ENCODE measurements at places on chromosomes 7 and 10.

DNA sequence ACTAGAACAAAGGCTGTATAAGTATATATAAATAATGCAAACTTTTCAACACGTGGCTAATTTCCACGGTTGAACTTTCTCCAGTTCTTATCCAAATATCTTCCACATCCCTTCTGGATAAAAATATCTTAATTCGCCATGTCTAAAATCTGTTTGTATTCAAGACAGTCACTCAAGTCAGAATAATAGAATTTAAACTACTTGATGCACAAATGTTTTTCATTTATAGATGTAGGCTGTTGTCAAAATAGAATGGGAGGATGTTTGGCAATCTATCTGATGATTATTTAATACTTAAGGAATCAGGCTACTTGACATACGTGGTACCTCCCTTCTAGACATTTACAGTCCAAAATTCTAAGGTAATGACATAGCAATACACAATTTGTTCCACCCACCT lies 204.3 kb downstream of the TWIST1 start:
- DNase-seq = no peak

GRCh38 chr10:13945390-13946208 lies 358.8 kb downstream of the PRPF18 start:
- DNase-seq = no peak

DNA sequence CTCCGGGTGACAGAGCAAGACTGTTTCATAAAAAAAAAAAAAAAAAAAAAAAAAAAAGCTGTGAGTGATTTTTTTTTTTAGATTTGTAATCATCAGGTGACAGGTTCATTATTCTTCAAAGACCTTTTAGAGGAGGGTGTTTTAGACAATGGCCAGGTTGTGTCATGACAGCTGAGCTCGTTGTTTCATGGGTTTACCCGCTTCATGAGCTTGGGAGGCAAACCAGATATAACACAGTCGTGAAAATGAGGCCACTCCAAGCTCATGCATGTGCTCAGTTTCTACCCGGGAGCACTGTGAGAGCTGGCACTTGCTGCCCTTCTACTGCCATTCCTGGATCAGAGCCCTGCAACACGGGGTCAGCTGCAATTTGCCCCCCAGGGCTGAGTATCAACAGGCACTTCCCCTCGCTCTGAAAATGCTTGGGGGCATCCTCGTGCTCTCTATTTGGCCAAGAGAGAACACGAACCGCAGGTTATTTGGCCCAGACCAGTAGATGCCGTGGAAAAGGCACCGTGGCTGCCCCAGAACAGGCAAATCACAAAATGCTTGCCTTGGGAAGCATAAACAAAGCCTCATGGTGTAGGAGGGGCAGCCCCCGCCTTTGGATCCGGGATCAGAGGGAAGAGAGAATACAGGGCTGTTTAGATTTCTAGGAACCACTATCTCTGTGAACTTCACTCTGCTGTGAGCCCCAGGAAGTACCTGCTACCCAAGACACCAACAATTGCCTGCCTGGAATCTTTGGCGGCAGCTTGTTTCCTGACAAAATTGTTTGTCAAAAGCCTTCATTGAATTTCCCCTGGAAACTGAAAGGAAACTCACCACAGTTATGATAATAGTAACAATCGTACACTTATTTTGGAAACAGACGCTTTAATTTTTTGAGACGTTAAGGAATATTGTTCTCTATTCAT lies 371.0 kb downstream of the FRMD4A start:
- no peak for DNase-seq

DNA sequence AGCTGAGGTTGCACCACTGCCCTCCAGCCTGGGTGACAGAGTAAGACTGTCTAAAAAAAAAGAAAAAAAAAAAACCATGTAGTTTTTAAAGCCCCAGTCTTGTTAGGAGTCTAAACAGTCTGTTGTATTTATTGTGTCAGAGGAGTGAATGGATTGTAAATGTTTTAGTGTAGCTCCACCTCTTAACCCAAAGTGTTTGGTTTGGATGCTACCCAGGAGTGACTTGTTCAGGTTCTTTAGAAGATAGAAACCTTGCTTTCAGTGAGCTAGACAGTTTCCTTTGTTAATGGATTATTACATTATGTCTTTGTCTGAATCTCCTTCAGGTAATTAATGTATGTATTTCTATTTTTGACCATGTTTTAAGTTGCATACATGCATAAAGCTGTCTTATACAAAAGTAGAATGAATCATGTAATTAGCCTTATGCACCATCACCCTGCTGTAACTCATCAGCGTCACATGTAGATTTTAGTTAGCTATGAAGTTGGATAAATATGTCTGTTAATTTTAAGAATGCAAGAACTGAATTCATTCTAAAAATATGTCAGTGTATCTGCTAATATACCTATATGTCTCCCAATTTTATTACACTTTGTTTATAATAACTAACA lies 97.7 kb downstream of the TAF3 start:
- no peak for DNase-seq

- no peak for DNase-seq
Observed at GRCh38 chr10:49001870-49002672, 62.4 kb upstream of the LRRC18 start.

DNA sequence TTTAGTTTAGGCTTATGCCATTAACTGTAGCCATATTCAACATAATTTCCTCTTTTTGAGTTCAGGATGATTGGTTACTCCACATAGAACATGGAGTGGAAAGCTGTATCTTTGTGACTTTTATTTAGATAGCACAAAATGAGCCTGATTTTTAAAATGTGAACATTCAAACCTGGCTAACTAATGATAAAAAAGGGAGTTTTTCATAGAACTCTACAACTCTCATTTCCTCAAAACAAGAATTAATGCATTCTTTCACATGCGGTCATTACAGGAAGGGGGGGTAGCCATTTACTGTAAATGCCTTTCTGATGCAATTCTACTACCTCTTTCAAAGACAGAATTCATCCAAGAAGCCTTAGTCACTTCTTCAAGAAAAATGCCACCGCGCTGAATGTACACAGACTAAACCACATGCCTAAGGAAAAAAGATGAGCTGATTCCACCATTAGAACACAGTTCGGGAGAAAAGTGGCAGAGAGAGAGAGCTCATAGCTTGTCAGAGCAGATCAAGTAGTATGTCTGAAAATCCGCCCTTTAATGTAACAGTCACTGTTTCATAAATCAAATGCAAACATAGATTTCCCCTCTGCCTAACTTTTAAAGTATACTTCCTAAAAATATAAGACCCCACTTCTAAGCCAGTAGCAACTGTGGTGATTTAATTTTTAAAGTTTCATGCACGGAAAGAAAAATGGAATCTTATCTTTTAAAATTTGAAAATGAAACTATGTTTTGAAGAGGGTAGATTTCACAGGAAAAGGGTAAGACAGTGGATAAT lies 226.4 kb upstream of the KLF14 start:
- DNase-seq = peak; percentile 10

DNA sequence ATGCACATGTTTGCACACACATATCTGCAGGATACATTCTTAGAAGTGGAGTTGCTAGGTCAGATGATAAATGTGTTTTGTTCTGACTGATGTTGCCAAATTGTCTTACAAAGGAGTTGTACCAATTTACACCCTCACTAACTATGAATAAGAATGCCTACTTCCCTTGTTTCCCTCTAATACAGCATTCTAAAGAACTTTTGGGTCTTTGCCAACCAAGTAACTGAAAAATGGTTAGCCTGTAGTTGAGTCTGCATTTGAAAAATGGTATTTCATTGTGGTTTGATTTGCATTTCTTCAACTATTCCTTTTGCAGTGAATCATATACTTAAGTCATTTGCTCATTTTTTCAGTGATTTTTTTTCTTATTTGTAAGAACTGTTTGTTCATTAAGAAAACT lies 48.4 kb downstream of the TMEM26 start:
- no peak for DNase-seq

DNA sequence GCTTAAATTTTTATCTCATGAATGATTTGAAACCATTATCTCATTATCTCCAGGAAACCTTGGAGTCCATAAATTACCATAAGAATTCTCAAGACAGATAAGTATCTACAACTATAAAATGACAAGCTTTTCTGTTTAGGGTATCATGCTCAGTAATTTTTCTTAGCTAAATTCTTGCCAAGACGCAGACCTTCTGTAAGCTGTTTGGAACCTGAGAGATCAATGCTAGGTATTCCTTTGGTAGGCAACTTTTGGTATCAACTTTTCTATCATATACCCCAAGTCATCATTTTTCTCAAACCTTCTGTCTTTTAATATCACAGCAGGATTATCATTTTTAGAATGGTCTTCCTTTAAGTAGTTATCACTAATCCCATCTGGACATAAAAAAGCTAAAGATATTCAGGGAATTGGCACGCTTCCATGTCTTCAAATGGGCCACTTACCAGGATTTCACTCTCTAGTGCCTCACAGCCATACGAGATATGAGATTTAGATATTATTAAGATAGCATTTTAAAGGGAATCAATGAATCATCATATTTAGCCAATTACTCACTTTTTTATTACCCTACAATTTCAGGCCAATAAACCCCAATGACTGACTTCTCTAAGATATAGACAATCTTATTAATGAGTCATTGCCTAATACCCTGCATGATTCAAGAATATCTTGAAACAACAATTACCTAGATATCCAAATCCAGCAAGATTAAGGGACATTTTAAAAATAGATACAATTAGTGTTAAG lies 544.1 kb downstream of the HTR7 start:
- DNase-seq = no peak

DNA sequence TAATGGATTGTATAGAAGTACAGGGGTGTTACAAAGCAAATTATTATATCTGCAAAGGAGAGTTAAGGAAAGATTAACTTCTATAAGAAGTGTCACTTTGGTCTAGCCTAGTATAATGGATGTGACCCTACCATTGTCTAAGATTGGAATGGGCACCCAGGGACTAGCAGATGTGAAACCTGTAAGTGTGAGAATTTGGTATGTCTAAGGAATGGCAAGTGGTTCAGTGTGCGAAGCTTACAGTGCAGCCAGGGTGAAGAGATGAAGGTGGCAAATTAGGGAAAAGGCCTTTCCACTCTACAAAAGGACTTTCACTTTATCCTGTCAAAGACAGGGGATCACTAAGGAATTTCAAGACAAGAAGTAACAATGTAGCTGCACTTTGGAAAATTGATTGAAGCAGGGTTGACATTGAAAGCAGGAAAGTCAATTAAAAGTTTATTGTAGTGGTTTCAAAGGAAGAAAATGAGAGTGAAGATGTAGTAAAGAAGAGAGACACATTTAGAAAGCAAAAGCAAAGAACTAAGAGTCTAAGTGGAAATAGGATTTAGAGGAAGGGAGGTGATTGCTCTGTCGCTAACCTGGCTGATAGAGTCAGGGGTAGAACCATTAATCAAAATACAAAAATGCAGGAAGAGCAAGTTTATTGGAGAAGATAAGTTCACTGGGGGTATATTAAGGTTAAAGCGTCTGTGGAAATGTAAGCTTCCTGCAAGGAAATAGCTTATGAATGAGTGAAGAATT lies 47.4 kb downstream of the KCND2 start:
- DNase-seq = no peak

Measured in KG1 (cell line).